HS-27A (cell line): ENCODE measurements at places on chromosomes 13 and 19.
A peak's percentile ranks its signal among the peaks of the same experiment; 100 is the strongest.

- DNase-seq: no peak
These were observed 82.0 kb downstream of the TEX29 start for GRCh38 chr13:111402441-111402840.

DNA sequence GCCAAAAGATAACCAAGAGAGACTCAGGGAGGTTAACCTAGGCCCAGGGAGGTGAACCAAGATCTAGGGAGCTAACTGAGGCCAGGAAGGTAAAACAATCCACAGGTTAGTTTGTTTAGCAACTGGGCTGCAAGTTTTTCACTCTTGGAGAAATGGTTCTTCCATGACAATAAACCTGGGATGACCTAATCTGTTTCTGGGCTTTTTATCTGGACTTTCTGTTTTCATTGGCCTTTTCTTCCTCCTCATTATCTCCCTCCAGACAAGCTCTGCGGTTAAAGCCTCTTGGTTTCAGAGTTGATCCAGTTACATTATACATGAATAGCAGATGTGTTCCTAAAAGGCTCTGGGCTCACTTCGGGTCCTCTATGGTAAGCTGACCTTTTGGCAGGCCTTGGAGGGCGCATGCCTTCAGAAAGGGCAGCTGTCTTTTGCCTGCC, 44.2 kb downstream of the PCDH8 start:
- no peak for DNase-seq

GRCh38 chr13:32021785-32022184, 9.8 kb upstream of the FRY start:
- no peak for DNase-seq

GRCh38 chr19:28482221-28482620, 730.7 kb downstream of the UQCRFS1 start:
- no peak for DNase-seq

DNA sequence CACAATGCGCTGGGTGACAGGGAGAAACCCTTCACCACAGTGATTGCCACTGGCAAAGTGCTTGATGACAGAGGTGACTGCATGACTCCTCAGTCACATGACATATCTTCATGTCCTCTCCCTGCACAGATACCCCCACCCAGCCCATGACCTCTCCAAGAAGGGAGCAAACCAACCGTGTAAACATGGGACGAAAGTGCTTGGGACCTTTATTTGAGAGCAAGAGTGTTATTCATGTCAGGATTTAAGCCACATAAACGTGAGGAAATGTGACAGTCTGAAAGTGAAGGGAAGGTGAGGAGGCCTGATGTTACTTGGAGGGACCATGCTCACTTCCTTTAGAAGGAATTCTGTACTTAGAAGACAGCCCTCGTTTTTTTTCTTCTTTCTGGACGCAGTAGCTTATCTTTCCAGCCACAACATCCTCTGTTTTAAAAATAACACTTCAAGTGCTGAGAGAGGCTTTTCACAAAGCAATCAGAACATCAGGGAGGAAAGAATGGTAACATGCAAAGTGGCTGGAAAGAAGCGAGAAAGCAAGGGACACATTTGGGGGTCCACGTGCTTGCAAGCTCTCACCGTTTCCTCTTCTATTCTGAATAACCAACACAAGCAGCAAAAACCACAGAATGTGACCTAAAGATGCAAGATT, 35.6 kb downstream of the EPS15L1 start:
- no peak for DNase-seq

DNA sequence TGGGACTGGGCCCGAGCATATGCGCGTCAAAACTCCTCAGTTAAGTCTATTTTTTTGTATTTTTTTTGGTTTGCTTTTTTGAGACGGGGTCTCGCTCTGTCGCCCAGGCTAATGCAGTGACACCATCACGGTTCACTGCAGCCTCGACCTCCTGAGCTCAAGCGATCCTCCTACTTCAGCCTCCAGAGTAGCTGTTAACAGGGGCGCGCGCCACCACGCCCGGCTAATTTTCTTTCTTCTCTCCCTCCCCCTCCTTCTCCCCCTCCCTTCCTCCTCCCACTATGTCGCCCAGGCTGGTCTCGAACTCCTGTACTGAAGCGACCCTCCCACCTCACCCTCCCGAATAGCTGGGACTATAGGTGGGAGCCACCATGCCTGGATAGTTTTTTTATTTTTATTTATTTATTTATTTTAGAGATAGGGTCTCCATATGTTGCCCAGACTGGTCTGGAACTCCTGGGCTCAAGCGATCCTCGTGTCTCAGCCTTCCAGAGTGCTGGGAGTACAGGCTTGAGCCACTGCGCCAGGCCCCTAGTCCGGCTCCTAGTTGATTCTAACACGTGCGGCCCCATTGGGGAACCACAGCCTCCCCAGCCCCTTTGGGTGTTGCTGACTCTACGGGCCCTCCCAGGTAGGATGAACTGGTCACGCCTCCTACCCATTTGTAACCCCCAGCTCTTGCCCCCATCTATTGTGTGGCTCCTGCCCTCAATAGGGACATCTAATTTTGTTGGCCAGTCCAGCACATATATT, 806 bp upstream of the ZNF837 start:
- DNase-seq: no peak

GRCh38 chr13:73960474-73960873, 173.7 kb downstream of the KLF12 start:
- DNase-seq: no peak

DNA sequence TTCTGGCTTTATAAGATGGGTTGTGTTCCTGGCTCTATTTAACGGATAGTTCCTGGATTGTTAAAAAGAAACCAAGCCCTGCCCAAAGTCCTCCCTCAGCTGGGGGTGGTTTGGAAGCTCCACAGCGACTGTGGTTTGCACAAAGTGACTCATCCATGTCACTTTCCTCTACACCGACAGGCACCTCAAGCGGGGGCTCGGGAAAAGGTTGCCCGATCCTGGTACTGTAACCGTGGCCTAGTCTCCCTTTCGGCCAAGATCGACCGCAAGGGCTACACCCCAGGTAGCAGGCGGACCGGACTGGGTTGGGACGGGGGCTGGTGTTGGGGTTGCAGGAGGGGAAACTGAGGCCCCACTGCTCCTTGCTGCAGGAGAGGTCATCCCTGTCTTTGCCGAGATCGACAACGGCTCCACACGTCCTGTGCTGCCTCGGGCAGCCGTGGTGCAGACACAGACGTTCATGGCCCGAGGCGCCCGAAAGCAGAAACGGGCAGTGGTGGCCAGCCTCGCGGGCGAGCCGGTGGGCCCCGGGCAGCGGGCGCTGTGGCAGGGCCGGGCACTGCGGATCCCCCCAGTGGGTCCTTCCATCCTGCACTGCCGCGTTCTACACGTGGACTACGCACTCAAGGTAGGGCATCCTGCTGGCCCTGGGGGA, 1.6 kb downstream of the ARRDC2 start:
- no peak for DNase-seq

GRCh38 chr13:53781941-53782340, 753.3 kb downstream of the OLFM4 start:
- DNase-seq: no peak

- DNase-seq: no peak
These were observed 7.2 kb downstream of the UHRF1 start for GRCh38 chr19:4916292-4917082.

DNA sequence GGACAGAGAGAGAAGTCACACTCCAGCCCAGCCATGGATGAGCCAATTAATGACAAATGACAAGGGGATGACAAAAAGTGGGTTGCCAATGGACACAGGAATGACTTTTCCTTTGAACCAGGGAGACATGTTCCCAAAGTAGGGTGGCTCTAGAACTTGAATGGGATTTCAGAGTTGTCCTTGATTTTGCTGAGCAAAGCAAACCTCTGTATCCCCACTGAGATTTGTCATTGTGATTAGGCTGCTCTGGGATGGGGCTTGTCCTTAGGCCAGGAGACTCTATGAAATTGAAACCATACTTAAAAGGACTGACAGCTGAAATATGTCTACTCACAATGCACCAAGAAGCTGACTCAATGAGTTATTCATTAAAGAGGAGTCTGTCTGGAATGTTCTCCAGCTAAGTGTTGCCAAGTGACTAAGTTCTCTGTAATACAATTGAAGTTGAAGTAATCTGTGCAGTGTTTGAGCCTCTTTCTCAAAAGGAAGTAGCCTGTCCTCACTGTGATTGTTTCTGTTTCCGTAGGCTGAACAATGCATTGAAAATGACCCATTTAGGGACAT, 69.0 kb upstream of the PCDH9 start:
- DNase-seq: no peak

DNA sequence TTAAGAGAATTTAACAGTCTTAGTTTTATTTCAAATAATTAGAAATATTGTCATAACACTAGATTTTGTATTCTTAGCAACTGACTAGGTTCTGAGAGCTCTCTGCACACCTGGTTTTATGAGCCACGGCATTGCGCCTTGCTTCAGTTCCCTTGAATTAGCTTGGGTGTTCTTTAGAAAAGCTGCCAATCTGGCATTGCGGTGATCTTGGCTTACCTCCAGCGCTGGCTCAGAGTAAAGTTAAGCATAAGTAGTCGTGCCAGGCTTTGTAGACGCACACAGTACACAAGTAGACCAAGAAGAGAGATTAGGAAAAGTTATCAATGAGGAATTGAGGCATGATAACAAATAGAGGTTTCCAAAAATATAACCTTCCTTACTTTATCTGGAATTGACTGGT, 45.7 kb downstream of the TPP2 start:
- no peak for DNase-seq

DNA sequence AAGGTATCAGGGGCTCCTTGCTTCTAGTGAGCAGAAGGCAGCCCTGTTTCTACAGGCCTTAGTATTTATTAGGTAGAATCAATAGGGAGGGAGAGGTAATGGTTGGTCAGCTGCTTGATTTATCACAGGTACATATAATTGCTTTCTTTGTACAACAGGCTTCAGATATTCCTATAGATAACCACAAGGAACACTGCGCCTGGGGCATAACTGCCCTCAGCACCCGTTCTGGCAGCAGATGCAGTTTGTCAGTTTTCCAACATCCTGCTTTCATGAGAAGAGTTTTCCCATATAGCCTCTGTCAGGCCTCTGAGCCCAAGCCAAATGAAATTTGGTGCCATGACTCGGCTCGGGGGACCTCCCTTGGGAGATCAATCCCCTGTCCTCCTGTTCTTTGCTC, 12.4 kb upstream of the ZNF486 start:
- DNase-seq: no peak

- DNase-seq: no peak
These were observed 640 bp upstream of the GMFG start for GRCh38 chr19:39336483-39336882.

- no peak for DNase-seq
These were observed 25.6 kb downstream of the UBXN6 start for GRCh38 chr19:4431808-4432674.

DNA sequence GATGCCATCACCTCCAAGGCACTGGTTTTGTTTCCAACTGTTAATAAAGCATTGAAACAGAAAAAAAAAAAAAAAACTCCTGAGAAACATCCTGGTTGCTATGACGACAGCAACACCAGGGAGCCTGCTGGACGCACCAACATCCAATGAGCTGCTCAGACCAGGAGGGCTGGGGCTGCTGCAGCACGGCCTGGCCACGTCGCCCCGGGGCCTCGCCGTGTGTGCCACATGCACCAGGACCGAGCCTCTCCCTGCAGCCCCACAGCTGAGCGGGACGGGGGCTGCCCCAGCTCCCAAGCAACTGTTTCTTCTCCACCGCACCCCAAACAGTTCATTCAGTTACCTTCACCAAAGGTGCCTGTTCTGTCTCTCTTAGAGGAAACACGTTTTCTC, 54.5 kb downstream of the RASA3 start:
- DNase-seq: no peak

GRCh38 chr13:40599747-40600146, 66.7 kb downstream of the FOXO1 start:
- DNase-seq: no peak

GRCh38 chr19:42961119-42961518, 24.1 kb upstream of the PSG7 start:
- peak; percentile 73 for DNase-seq

GRCh38 chr13:112182251-112182650, 115.3 kb downstream of the SOX1 start:
- no peak for DNase-seq

GRCh38 chr19:14375055-14375581, 6.1 kb upstream of the ADGRE5 start:
- no peak for DNase-seq

DNA sequence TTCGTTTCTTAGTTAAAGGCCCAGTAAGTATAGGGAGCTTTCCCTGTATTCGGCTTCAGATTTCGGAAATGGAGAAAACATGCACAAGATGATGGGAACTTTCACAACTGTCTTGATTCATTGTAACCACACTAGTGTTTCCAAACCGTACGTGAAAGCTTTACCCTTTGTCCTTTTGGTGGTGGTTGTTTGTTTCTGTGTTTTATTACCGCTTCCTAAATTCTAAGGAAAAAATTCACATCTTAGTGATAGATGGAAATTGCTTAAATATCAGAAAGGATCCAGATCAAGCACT, 504 bp upstream of the VWA8 start:
- DNase-seq: no peak

DNA sequence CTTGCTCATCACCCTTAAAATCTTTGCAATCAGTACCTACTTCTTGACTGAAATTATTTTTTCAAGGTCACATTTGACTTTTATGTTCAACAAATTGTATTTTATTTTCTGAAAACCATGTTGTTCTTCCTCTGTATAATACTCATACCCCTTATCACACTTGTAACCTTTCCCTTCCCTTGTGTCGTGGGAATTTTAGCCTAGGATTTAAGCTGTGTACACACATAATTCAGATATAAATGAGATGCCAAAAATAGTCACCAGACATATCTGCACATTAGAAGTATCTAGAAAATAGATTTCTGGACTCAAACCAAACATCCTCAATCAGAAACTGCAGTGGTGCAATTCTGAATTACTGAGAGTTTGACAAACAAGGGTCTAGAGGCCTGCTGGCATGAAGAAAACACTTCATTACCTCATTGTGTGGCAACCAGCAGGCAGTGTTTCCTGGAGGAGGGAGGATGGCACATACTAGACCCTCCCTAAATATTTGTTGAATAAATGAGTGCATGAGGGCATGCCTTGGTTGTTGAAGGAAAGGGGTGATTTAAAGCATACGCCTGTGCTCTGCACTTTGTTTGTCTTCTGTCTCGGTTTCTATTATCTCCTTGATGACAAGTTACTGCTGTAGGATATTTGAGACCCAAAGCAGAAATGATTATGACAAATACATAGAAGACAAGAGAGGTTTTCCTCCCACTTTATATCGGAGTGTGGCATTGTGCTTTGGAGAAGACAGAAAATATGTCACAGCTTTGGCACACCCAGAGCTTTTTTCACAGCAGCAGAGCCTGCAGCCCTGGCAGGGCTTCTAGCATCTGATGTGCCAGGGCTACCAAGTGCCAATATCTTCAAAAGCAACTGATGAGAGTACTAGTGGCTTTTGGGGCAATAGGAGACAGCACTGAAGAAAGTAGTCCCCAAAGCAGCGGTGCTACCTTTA, 881.1 kb downstream of the PCDH9 start:
- DNase-seq: no peak

- no peak for DNase-seq
These were observed 100.0 kb upstream of the PCDH9 start for GRCh38 chr13:67330149-67330548.
